Activated CD8-positive, alpha-beta memory T cell treated with anti-CD3 and anti-CD28 coated beads, Interleukin-2, amount 50 U/mL, for 48 hours (primary cell): ENCODE measurements at places on chromosomes 5 and 9.

DNA sequence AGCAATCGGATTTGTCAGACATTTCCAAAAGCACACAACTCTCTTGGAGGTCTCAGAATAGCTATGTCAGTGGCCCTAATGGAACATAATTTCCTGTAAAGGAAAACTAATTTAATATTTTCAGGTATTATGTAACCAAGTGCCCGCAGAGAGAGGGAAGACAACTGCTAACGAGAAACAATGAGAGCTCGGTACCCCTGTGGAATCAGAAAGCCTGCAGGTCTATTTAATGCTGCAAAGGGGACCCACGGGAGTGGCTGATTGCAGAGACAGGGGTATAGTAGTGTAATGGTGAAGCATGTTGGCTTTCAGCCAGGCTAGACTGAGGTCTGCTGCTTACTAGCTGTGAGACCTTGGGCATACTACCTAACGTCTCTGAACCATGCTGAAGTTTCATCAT lies 508.1 kb upstream of the BRINP1 start:
- no peak for DNase-seq

GRCh38 chr5:66012271-66012670 lies 85.9 kb downstream of the ERBIN start:
- DNase-seq, result no peak

GRCh38 chr5:4295663-4296339 lies 700.2 kb downstream of the IRX1 start:
- no peak for DNase-seq

GRCh38 chr5:168612123-168612522 lies 33.0 kb upstream of the PANK3 start:
- DNase-seq, result no peak

DNA sequence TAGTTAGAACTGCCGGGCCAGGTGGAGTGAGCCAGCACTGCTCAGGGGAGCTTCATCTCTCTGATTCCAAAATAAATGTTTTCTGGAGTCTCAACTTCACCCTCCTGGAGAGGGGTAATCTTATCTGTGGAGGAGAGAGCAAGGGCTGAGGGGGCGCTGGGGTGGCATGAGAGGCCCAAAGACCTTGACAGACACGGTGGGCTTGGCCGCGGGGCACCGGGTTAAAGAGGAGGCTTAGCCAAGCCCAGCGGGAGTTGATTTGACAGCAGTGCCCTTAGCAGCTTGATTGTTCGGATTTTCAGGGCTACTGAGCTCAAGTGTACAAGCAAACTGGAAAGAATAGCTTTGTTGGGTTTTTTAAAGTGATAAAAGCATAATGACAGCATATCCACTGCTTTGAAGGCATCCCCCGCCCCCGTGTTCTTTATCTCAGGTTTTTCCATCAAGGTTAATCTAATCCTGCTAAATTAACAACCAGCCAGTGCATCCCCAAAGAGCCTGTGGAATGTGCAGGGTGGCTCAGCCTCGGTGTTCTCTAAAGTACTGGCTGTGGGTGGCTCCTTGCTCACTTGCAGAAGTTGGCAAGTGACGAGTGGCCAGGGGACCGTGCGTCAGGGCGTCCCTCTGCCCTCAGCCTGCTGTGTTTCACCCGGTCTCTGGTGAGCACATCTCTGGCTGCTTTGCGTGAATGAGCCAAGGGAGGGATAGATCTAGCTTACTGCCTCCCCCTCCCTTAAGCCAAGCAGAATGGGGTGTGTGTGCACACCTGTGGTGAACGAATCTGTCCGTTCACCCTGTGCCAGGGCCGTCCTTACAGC lies 5.5 kb downstream of the QRFP start:
- no peak for DNase-seq

DNA sequence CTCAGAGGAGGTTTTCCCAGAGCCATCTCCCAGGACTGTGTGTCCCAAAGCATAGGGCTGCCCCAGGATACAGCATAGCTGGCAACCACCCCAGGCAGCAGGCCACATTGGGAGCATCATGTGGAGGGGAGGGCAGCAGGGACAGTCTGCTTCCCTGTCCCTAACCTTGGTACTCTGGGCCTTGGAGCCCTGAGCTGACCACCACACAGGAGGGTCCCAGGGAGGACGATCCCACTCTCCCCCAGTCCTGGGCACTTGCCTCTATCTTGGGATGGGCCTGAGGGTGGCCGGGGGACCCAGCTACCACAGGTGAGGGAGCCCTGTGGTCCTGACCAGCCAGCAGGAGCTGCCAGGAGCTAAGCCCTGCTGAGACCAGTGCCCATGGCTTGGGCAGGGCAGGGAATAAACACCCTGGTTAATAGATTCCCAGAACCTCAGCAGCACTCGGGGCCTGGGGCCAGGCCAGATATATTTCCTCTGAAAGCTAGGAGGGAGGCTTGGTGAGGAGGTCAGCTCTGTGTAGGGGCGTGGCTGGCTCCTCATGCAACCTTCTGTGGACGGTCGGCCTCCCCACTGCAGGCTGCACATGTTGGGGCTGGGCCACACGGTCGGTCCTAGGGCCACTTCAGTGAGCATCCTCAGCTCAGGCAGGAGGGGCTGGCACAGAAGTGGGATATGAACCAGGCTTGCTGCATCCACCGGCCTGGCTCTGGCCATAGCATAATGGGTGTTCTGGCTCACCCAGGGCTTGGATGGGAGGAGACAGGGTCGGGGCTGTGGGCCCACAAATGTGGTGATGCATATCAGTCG lies 4.2 kb downstream of the NINJ1 start:
- DNase-seq, result no peak

DNA sequence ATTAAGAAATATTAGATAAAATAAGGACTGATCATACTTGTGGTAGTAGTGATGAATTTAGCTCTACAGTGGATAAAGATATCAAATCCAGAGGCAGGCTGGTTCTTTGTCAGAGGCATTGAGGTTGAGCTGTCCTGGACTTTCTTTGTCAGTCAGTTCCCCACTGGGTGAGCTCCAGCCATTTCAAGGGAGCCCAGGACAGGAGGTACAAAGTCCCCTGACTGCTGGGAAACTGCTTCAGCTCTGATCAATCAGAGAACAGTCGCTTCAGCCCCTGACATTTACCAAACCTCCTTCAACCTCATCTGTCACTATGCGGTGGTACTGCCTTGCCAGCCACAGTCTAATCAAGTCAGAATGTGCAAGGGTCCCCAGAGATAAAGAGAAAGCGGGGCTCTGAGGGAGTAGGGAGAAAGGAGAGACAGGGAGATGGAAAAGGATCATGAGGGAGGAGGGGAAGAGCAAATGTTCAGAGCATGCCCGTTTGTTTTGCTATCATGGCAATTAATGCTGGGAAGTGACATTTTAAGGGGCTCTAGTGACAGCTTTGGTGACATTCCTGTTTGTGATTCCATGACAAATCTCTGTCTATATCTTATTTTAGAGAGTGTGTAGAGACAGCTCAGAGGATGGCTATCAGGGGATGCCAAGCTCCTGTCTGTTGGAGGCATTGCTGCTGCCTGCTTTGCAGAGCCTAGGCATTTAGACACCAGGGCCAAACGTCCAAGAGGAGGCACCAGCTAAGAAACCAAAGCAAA lies 223.2 kb downstream of the ASTN2 start:
- DNase-seq, result no peak

DNA sequence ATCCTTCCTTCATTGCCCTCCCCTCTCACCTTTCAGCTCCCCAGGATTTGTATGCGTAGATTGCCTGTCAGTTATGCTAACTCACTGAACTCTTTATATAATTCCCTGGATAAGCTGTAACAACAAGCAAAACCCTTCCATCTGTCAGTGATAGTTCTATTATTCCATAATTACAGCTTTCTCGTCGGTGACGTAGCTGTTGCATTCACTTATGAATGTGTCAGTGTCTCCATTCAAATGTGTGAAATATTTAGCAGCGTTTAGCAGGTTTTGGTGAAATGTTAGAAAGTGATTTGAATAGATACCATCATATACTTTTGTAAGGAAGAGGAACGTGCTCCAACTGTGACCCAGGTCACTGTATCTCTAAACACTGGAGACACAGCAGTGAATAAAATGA lies 45.2 kb downstream of the PIP5K1B start:
- DNase-seq, result no peak

- DNase-seq, result no peak
These were observed 27.4 kb downstream of the NRG2 start for GRCh38 chr5:140015706-140016105.

DNA sequence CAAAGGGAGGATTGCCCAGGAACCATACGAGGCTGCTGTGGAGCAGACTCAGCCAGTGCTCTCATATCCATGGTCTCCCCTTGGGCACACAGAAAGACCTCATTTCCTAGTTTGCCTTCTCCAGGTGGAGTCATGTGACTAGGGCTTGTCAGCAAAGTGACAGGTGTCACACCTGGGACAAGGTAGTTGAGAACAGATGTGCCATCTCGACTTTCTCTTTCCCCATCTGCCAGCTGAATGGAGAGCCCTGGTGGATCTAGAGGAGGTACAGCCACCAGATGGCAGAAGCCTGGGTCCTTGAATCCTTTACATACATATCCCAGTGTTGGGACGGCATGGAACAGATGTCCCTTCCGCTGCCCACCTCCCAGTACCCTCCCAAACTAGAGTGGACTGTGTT lies 42.9 kb upstream of the ALDOB start:
- no peak for DNase-seq

DNA sequence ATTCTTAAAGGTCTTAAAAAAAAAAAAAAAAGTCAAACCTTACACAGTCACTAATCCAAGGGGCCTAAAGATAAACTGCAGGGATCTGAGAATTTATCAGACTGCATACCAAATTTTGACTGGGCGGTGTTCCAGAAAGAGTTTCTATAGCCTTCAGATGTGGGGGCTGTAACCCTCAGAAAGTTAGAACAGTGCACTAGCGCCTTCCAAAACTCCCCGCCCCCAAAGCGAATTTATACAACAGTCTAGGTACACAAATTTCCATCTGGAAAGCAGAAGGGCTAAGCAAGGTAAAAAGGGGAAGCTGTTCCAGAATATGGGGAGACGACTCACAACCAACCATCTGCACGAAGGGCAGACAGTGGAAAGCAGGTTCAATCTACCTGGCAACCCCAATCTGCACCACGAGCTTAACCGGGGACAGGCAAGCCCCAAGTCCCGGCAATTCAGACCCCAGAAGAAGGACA lies 813 bp downstream of the ERMP1 start:
- DNase-seq, result no peak

- DNase-seq, result no peak
These were observed 36.2 kb downstream of the SNX18 start for GRCh38 chr5:54553659-54554207.

GRCh38 chr5:161167016-161167767 lies 315.2 kb upstream of the ATP10B start:
- DNase-seq, result no peak

DNA sequence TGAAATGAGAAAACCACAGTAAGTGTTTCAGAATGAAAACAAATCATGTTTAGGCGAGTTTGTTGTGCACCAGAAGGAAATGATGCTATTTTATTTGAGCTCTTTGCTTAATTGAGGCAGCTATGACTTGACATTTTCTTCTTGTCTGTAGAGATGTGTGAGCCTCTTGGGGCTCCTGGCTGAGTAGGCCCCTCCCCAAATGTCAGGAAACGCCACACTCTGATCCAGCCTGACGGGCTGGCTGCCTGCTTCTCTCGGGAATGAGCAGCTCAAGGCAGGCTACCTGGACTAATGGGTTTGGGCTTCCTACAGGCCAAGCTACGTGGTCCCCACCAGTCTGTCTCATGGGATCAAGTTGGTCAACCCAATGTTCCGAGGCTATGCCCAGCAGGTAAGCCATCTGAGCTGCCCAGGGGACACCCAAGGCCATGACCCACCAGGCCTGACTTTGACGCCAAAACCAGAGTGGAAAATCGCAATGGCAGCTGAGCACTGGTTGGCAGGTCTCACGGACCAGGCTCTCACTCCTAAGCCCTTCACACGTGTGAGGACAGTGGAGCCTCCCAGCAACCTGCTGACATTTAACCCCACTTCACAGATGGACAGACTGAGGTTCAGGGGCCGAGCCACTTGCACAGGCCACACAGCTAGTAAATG lies 29.9 kb downstream of the USP20 start:
- DNase-seq, result no peak

- no peak for DNase-seq
These were observed 25.6 kb downstream of the POLR1E start for GRCh38 chr9:37511016-37512010.
